GM12892 (cell line): ENCODE measurements at places on chromosomes 7 and 10.

DNA sequence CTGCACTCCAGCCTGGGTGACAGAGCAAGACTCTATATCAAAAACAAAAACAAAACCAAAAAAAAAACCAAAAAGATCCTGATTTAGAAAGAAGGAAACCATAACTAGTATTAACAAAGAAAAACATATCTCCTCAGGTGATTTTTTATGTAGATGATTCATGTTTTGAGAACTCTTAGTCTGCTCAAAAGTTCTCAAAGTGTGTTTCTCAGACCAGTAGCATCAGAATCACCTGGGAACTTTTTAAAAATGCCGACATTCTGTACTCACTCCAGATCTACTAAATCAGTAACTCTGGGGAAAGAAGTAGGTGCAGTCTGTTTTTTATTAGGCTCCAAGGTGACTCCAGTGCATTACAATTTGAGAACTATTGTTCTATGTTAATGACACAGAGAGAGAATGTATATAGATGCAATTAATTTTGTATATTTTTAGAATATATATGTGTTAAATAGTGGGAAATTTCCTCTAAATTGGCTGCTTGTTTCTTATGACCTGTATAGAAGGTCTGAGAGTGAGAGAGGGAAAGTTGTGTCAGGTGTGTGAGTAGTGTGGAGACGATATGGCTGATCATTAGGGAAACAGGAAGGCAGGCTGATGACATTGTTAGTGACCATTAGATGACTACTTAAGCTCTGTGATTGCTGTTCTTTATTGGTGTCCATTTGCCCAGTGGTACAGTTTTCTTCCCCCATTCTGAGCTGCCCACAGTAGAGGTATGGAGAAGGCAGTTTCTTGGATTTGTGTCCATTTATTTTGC is 1075.0 kb downstream of the NRG3 start:
- DNase-seq, result no peak

DNA sequence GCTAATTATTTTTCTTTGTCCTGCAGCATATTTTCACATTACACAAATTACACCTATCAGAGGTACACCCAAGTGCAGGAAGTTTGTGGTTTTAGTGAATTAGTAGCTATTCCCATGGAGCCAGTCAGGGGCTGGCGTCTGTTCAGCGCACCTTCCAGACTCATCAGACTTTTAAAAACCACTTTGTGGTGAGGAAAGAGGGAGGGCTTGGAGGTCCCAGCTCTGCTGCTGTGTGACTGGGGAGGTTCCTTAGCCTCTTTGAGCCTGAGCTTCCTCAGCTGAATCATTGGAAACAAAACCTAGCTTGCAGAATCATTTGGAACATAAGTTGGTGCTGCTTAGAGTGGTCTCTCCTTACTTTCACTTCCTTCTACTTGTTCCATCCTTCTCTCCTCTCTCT is 175.4 kb downstream of the SORCS3 start:
- no peak for DNase-seq

DNA sequence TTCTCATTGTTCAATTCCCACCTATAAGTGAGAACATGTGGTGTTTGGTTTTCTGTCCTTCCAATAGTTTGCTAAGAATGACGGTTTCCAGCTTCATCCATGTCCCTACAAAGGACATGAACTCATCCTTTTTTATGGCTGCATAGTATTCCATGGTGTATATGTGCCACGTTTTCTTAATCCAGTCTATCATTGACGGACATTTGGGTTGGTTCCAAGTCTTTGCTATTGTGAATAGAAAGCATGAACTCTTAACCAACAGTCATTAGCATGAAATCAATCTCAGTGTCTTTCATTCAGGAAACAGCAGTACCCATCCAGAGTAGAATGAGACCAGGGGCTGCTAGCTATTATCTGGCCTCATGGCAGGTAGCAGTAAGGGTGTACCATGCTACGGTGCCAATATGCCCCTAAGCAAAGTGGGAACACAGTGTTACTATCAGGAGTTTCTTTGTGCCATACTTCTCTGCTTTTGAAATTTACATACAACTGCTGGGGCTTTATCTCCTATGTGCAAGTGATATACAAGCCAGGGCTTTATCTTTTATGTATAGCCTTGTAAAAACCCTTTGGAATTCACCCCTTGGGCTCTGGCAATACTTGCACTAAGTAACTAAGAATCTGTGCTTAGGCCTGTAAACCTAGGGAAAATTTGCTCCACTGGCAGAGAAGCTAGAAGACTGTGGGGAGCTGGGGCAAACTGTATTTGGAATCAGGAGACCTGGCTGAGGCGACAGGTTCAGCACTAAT is 5.4 kb downstream of the PON2 start:
- no peak for DNase-seq

DNA sequence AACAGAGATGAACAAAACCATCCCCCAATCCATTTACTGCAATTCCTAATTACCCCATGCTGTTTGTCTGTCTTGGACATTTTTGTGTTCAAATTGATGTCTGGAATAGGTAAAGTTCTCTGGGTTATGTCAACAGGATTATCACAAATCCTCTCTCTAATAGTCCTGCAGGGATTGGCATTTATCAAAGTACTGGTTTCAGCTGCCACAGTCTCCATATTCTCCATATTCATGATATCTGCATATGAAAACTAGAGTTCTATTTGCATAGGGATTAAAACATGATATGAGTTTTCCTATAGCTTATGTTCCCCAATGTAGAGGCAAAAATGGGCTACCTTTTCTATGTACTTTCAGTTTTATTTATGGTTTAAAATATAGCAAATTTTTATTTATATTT is 355.8 kb downstream of the ADRA2A start:
- no peak for DNase-seq

- DNase-seq, result peak; percentile 65
These were observed 28.7 kb upstream of the PDCD4 start for GRCh38 chr10:110843031-110843430.

- DNase-seq, result no peak
These were observed 23.5 kb downstream of the CAMK1D start for GRCh38 chr10:12372846-12373245.
